ENCODE measurements at places on chromosomes 3 and 15. TPM values are rescaled to one million over a fixed set of nuclear protein-coding genes. Genes with fewer than 3 reads are reported as not detected.
A peak's percentile ranks its signal among the peaks of the same experiment; 100 is the strongest.

DNA sequence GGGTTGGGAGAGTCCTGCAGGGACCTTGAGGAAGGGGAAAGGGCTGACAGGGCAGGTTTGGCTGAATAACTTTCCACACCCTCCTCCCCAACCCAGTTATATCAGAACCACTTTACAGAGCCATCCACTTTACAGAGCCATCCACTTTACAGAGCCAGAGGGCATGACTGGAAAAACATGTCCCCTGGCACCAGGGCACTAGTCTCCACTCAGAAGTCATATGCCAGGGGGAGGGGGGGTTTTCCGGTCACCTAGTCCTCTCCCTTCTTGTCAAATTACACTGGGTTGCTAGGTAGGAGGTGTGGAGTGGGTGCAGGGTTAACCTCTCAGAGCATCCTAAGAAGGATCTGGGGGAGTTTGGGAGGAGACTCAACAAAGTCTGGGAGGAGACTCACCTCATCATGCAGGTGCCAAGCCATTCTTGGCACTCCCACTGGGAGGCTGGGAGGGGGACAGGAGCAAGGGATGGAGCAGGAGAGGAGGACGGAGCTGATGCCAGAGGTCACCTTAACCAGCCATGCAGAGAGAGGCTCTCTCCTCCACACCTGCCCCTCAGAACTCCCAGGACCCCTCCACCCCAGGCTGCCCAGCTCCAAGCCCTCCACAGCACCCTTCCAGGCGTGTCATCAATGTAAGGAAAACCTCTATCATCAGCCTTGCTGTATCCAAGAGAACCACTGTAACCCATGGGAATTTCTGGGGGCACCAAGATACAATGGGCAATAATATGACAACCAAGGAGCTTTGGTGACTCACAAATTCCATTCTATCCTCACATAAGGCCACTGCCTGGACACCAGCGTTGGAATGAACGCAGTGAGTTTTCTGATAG, 1.7 kb downstream of the LRRC2 start:
- DNase-seq: no peak

DNA sequence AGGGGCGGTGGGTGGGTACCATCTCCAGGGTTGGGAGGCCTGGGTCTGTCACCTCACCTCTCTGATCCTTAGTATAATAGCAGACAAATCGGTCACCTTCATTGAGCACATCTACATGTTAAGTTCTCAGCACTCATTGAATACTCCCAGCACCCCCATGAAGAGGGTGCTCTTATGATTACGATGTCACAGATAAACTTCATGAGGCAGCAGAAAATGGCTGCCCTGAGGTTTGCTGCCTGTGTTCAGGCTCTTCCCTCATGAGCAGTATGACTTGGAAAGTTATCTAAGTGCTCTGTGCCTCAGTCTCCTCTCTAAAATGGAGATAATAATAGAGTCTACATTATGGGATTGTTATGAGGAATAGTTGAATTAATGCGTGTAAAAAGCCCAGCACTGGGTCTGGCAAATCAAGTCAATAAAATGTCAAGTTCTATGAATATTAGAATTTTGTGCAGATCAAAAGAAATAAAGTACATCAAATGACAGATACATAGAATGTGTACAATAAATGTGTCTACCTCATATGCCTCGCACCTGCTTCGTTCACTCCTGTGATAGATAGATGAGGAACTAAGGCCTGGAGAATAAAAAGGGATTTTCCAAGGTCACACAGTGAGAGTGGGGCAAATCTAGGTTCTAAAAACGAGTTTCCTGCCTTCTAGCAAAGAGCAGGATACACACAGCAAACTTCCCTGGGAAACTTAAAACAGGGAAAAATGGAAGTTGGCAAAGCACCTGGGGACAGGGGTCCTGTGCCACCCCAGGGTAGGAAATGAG, 142.2 kb upstream of the MRPS22 start:
- no peak for DNase-seq

- DNase-seq: no peak
These were observed 121.8 kb downstream of the OXSM start for GRCh38 chr3:25911525-25912295.

GRCh38 chr15:83108266-83109219, 1.1 kb downstream of the TM6SF1 start:
- peak; percentile 56 for DNase-seq

Gene TICRR
- total RNA-seq: 1.3 TPM

Gene ZWILCH
- total RNA-seq: 9.1 TPM

Gene GOLGA8T
- 0.22 TPM for total RNA-seq

Gene IL17RD
- 2.7 TPM for total RNA-seq

Gene XIRP1
- total RNA-seq: not detected
